Ureter (tissue), 1 donor: ENCODE measurements at places on chromosomes 3 and 15.

GRCh38 chr15:49692514-49693090, 71.8 kb downstream of the DTWD1 start:
- no peak for DNase-seq

- DNase-seq = no peak
Measured at GRCh38 chr3:46896386-46896785, 18.9 kb downstream of the PTH1R start.

DNA sequence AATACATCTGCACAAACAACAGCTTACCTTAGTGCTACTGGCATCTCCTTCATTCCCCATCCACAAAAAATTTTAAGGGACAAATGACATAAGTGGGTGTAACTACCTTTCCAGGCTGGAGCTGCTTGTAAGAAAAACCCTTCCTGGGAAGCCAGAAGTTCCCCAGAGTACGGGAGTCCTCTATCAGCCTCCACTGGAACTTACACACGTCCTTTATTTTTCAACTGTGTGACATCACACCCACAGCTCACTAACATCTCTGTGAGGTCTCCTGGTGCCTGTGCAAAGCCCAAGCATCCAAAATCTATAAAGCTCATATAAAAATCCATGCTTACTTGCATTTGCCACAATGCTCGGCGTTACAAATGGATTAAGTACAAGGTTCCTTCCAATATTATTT, 27.6 kb downstream of the LRIG1 start:
- no peak for DNase-seq

DNA sequence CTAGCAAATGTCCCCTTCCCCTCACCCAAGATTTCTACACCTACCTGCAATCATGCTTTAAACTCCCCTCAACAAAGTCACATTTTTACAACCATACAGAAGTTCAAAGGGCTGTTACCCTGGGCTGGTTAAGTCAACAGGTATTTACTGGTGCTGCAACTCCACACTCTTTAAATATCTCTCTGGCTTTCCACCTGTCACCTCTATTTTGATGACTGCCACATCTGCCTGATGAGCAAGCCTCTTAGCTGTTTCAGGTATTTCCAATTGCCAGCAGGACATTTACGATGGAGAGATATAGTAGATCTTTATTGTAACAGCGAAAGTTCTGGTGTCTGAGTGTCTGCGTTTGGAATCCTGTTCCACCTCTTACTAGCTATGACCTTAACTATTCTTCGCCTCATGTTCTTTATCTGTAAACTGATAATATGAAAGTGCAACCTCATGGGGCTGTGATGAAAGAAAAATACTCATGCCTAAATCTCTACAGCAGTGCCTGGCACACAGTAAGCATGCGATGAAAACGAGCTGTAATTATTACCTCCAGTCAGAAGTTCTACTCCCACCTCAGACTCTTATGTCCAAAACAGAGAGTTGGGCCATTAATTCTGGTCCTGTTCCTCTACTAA, 44.2 kb upstream of the TPM1 start:
- DNase-seq = no peak

- DNase-seq = no peak
Measured at GRCh38 chr3:167102071-167102470, 278.0 kb downstream of the ZBBX start.

- DNase-seq = no peak
Measured at GRCh38 chr3:141240687-141241615, 9.3 kb downstream of the PXYLP1 start.

- DNase-seq = no peak
Measured at GRCh38 chr15:62889734-62890505, 152.6 kb upstream of the TPM1 start.

DNA sequence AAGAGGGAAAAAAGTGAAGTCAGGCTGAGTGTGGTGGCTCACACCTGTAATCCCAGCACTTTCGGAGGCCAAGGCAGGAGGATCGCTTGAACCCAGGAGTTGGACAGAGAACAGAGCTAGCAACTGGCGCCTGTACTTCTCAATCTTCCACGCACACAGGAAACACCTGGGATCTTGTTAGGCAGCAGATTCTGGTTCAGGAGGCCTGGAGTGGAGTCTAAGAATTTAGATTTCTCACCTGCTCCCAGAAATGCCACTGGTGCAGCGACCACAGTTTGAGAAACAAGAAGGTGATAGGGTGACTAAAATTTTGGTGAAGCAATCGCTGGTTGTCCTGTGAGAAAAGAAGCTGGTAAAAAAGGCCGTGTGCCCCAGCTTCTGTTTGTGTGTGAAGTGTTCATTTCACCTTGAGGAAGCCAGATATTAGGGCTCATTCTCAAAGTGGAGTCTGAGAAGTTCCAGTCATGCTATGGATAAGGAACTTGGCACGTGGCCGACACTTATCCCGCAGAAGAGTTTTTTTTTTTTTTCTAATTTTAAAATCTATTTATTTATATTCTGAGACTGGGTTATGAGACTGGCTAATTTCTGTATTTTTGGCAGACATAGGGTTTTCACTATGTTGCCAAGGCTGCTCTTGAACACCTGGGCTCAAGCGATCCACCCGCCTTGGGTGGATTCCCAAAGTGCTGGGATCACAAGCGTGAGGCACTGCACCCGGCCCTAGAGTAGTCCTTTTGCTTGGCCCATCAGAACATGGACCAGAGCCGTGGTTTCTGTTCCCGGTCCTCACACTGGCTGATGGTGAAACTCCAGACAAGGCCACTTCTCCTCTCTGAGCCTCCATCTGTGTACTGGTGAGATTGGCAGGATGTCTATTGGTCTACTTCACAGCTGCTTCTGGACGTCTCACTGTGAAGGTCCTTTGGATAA, 324.6 kb upstream of the PROK2 start:
- DNase-seq = no peak
